Uterus (tissue), 4 donors: ENCODE measurements at places on chromosomes 4 and X.

- DNase-seq: no peak
Measured at GRCh38 chr4:183412821-183413220, 31.6 kb upstream of the CDKN2AIP start.

- DNase-seq: no peak
Measured at GRCh38 chr4:30865691-30866090, 145.5 kb downstream of the PCDH7 start.

DNA sequence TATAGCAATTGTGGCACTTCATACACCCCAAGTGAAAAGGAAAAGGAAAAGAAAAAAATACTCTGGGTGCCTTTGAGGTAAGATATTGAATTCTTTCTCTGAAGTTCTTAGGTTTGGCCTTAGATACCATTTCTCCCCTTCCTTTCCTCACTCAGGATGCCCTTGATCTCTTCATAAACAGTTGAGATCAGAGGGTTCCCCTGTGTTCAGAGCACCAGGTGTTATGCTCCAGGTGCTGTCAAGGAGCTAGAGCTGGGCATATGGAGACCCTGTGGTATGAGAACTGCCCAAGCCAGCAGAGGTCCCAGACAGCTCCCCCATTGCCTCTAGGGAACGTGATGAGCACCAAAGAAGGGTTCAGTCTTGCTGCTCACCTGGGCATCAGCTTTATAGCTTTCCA lies 17.1 kb upstream of the CD40LG start:
- DNase-seq: no peak

GRCh38 chrX:15405846-15406245 lies 21.6 kb upstream of the VEGFD start:
- no peak for DNase-seq

GRCh38 chrX:72128881-72129280 lies 2.8 kb downstream of the RTL5 start:
- DNase-seq: no peak

GRCh38 chr4:153528705-153529485 lies 62.7 kb downstream of the TMEM131L start:
- DNase-seq: no peak

GRCh38 chr4:73871511-73872310 lies 2.5 kb downstream of the CXCL1 start:
- no peak for DNase-seq

DNA sequence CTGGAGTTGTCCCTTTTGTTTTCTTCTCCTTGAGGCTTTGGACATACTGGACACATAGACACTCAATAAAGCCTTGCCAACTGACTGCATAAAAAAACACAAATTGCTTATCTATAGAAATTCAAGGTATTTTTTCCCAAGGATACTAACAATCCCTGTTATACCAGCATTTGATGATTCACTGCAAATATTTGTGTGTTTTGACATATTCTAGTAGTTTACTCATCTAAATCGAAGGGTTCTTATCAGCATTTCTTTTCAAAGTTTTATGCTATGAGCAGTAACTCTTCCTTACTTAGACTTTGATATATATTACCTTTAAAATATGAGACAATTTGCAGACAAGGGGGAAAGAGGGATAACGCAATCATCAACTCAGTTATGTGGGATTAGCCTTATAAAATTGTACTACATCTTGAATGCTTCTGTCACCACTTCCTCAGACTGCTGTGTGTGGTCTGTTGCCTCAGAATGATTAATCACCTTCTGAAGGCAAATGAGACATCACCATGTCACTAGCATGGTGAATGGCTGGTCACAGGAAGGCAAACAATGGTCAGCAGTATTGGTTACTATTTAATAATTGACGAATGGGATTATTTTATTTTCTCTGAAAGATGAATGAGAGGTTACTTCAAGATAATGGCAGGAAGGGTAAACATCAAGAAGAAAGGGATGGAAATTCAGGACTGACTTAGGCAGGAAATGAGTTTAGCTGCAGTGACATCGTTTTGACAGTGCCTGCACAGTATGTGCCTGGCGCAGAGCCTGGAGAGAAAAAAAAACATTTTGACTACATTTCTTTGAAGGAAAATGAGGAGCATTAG lies 544.3 kb upstream of the CNKSR2 start:
- DNase-seq: no peak

- DNase-seq: no peak
Measured at GRCh38 chrX:111503485-111503993, 7.9 kb upstream of the SERTM2 start.

GRCh38 chr4:158788516-158788915 lies 19.7 kb downstream of the FNIP2 start:
- no peak for DNase-seq

GRCh38 chrX:22135171-22135711 lies 103.1 kb downstream of the PHEX start:
- DNase-seq: no peak

DNA sequence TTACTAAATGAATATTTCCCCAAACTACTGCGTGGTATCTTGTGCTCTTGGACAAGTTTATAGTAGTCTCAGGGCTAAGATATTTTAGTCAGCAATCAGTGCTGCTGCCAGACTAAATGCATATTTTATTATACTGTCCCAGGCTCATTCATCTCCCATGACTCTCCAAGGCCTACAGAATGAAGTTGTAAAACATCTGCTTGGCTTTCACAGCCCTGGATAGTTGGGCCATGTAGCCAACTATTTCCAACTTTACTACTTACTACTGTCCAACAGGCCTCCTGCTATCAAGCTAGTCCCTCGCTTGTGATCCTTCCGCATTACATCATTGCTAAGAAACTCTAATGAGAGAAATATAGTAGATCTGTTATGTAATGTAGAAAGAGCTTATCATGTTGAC lies 31.4 kb downstream of the MAGEB16 start:
- no peak for DNase-seq

DNA sequence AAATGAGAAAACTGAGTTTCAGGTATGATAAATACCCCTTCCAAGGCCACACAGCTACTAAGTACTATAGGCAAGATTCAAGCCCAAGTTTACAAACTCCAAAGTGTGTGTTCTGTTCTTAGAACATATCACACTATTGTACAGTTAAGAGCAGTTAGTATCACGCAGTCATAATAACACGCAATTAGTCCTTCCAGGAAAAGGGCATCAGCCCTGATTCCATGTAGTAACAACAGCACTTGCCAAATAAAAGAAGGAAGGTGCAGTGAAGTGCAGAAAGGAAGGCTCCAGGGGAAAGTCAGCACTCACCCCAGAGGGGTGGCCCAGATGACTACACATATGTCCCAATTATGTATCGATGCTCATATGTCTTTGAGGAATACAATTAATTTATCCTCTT lies 4.4 kb downstream of the TASL start:
- no peak for DNase-seq
